ENCODE measurements at places on chromosomes 5 and 9.

GRCh38 chr5:138668451-138669380, 84.5 kb upstream of the CTNNA1 start:
- no peak for DNase-seq

DNA sequence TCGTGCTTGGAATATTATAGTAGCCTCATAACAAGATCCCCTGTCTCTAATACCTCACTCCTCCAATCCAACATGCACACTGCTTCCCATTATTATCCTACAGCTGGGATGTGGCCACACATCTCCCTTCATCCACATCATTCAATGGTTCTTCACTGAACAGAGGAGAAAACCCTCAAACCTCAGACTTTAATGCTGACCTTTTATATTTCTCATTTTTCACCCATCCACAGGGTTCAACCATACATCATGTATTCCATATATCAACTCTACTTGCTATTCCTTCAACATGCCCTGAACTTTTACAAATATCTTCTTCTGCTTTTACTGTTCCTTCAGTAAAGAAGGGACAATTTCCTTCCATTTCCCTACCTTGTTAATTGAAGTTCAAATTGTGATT, 396.8 kb downstream of the TLE4 start:
- no peak for DNase-seq

DNA sequence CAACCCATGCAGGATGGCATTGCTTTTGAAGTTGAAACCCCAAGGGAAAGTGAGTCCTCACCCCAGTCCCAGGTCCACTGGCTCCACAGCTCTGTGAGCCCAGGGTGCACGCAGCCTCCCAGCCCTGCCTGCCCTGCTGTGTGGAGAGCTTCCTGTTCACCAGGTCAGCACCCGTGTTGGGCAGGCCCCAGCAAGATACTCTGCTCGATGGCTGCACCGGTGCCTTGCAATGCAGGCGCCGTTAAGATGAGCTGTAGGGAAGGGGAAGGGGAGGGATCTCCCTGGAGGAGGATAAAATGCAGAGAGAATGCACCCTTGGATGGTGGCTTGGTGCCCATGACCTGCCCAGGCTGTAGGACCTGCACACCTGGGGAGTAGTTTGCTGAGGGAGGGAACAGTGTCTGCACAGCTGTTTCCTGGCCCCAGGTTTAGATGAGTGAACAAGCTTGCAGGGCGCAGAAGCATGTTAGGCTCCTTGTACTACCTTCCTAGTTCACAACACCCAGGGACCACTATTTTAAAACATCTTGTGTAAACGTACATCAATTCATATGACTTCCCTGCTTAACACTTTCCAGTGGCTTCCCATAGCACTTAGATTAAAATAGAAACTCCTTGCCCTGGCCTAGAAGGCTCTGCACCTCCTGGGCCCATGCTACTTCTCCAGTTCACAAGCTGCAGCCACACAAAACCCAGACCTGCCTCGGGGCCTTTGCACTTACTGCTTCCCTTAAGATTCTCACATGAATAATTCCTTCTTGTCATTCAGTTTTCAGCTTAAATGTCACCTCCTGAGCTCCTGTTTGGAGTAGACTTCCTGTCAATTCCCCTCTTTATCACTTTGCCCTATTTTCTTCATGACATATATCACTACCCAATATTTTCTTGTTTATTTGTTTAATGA, 19.6 kb downstream of the FAT2 start:
- no peak for DNase-seq

- DNase-seq = no peak
Measured at GRCh38 chr5:139709582-139710318, 61.6 kb downstream of the CXXC5 start.

DNA sequence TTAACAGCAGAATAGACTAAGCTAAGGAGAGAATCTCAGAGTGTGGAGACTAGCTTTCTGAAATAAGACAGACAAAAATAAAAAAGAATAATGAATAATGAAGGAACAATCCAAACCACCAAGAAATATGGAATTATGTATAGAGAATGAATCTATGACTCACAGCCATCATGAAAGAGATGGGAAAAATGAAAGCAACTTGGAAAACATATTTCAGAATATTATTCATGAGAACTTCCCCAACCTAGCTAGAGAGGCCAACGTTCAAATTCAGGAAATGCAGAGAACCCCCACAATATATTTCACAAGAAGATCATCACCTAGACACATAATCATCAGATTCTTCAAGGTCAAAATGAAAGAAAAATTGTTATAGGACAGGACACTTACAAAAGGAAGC, 349.0 kb upstream of the MPDZ start:
- DNase-seq = no peak

DNA sequence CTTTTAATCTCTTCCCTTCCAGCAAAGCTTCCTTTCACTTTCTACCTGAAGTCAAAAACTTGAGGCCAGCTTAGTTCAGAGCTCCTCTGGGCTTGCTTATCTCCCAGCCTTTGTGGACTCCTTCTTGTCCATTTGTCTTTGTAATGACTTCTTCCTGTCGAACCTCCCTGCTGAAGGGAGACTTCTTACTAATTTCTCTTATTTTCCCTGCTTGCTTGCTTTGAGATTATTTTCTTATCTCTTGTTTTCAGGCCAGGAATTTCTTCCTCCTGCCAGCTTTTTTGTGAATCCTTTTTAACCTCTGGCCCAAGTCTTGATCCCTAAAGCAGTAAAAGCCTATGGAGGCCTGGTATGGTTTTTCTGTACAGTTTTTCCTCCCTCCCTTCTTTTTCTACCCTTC, 46.8 kb upstream of the DHFR start:
- no peak for DNase-seq

- DNase-seq = no peak
Measured at GRCh38 chr5:68662804-68663307, 431.0 kb upstream of the SLC30A5 start.

Data from GM12892 (cell line).